Activated naive CD8-positive, alpha-beta T cell treated with anti-CD3 and anti-CD28 coated beads for 36 hours (primary cell): ENCODE measurements at places on chromosomes 3 and 15. TPM values are rescaled to one million over a fixed set of nuclear protein-coding genes. Genes with fewer than 3 reads are reported as not detected.

- H3K36me3 ChIP-seq, result no peaks in the 10 kb centered on the region
- DNase-seq, result no peak
- peaks cover 42% of the 10 kb centered on the region for H3K27me3 ChIP-seq
- H3K27ac ChIP-seq, result no peak overlapping the region
Observed at GRCh38 chr15:57485869-57486268, 105.8 kb upstream of the MYZAP start.

- peaks cover 6% of the 10 kb centered on the region for H3K4me1 ChIP-seq
- no peak overlapping the region for H3K27ac ChIP-seq
- DNase-seq, result no peak
- H3K4me3 ChIP-seq, result no peak overlapping the region
- H3K27me3 ChIP-seq, result no peaks in the 10 kb centered on the region
Observed at GRCh38 chr3:115359536-115359935, 212.4 kb upstream of the ZBTB20 start.

DNA sequence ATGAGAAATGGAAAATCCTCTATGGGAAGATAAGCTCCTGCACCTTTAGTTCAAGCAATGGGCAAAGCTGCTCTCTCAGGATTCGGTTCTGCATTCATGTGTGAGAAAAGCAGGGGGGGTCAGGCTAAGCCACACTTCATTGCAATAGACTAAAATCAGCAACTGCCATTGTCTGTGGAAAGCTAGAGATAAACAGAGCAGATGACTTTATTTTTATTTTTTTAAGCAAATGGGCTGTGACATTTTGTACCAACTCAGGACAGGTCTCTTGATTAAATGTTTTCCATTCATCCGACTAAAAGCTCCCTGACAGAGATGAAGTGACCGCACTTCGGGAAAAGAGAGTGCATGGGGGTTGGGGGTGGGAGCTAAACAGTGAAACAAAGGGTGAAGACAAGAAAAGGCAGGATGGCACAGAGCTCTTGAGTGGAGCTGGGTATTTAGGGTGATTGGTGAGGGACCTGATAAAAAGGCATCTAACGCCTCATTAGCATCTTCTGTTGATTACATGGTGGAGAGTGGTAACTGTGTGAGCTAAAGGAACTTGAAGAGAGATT, 987.4 kb downstream of the TUSC7 start:
- H3K27ac ChIP-seq, result no peak overlapping the region
- no peak overlapping the region for H3K4me3 ChIP-seq
- no peaks in the 10 kb centered on the region for H3K27me3 ChIP-seq
- no peak for DNase-seq
- H3K36me3 ChIP-seq, result no peaks in the 10 kb centered on the region

DNA sequence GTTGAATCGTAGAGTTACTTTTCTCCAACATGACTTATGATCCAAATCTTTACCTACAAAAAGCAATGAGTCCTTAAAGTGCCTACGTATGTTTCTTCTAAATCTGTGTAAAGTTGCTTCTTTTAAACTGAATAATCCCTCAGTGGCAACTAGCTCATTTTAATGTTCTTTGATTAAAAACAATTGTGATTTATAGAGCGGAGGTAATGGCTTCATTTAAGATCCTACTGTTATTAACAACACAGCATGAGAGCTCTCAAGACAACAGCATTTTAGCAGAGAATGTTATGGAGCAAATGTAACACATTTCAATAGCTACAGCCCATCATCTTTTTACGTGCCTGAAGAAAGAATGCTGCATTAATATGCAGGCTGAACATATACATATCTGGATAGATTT, 55.3 kb upstream of the VGLL3 start:
- DNase-seq, result no peak
- H3K36me3 ChIP-seq, result no peaks in the 10 kb centered on the region
- no peaks in the 10 kb centered on the region for H3K4me1 ChIP-seq

- H3K4me3 ChIP-seq, result no peak overlapping the region
- H3K36me3 ChIP-seq, result no peaks in the 10 kb centered on the region
- peaks cover 20% of the 10 kb centered on the region for H3K27me3 ChIP-seq
- no peak for DNase-seq
Observed at GRCh38 chr3:133124511-133124910, 86.3 kb downstream of the TMEM108 start.

GRCh38 chr3:171563298-171563697, 103.1 kb upstream of the TNIK start:
- no peak for DNase-seq
- peaks cover 14% of the 10 kb centered on the region for H3K4me1 ChIP-seq
- H3K27me3 ChIP-seq, result no peaks in the 10 kb centered on the region
- no peaks in the 10 kb centered on the region for H3K36me3 ChIP-seq

Gene CLDN1
- total RNA-seq, result 0.08 TPM

Gene TIGIT
- 16.4 TPM for total RNA-seq

GRCh38 chr3:131303848-131304247, 77.7 kb upstream of the NUDT16 start:
- H3K36me3 ChIP-seq, result no peaks in the 10 kb centered on the region
- no peak overlapping the region for H3K27ac ChIP-seq
- no peak overlapping the region for H3K4me3 ChIP-seq
- H3K4me1 ChIP-seq, result no peaks in the 10 kb centered on the region
- peaks cover 7% of the 10 kb centered on the region for H3K27me3 ChIP-seq
- DNase-seq, result no peak

Gene QARS1
- total RNA-seq, result 272 TPM

DNA sequence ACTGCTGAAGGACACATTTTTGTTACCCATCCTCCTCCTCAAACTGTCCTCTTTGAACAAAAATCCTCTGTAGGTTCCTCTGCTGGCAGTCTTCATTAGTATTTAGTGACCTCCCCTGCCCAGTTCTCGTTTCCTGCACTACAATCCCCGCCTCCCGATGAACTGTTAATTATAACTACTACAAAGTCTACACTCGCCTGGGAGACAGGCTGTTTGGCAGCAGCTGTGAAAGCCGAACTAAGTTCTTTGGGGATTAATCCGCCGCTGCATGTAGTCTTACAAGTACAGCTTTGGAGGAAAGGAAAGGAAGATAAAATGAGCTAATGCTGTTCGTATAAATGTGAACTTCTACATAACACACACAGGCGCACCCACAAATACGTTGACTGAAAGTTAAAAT, 160.0 kb upstream of the WNT5A start:
- H3K4me3 ChIP-seq, result no peak overlapping the region
- DNase-seq, result no peak
- peaks cover 3% of the 10 kb centered on the region for H3K27me3 ChIP-seq
- H3K4me1 ChIP-seq, result no peaks in the 10 kb centered on the region
- H3K36me3 ChIP-seq, result no peaks in the 10 kb centered on the region
- no peak overlapping the region for H3K27ac ChIP-seq

Gene FBXW12
- not detected for total RNA-seq

GRCh38 chr3:136042608-136043221, 77.2 kb downstream of the PPP2R3A start:
- peaks cover 3% of the 10 kb centered on the region for H3K27me3 ChIP-seq
- H3K4me1 ChIP-seq, result no peaks in the 10 kb centered on the region
- no peak overlapping the region for H3K4me3 ChIP-seq
- H3K36me3 ChIP-seq, result no peaks in the 10 kb centered on the region
- H3K27ac ChIP-seq, result no peak overlapping the region

DNA sequence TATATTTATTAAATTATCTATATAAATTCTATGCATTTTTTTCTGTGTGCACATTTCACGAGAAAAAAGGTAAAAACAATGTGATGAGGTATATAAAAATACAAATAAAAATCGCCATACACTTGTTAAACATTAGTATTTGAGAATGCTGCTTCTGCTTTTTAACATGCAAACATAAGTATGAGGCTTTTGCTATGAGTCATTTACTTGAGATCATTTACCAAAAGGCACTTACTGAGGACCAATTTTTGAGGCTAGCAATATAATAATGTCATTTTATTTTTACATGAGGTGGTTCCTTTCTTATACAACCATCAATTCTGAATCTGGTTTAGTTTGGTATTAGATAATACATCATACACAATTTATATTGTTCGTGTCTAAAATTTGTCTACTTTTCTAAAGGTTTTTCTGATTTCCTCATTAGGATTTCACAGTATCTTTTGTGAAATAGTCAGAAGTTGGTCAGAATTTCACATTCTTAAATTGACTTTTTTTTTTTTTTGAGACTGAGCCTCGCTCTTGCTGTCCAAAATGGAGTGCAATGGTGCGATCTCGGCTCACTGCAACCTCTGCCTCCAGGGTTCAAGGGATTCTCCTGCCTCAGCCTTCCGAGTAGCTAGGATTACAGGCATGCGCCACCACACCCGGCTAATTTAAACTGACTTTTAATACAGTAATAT, 25.6 kb downstream of the DCUN1D1 start:
- H3K4me1 ChIP-seq, result no peaks in the 10 kb centered on the region
- DNase-seq, result no peak
- no peaks in the 10 kb centered on the region for H3K27me3 ChIP-seq
- H3K36me3 ChIP-seq, result peaks cover 20% of the 10 kb centered on the region
- H3K4me3 ChIP-seq, result no peak overlapping the region

GRCh38 chr15:61159901-61160300, 69.2 kb downstream of the RORA start:
- peaks cover 14% of the 10 kb centered on the region for H3K27me3 ChIP-seq
- no peak overlapping the region for H3K27ac ChIP-seq
- H3K36me3 ChIP-seq, result no peaks in the 10 kb centered on the region
- no peaks in the 10 kb centered on the region for H3K4me1 ChIP-seq
- no peak for DNase-seq

Gene KNSTRN
- total RNA-seq, result 54.3 TPM

- no peak overlapping the region for H3K4me3 ChIP-seq
- peaks cover 23% of the 10 kb centered on the region for H3K36me3 ChIP-seq
- H3K27me3 ChIP-seq, result peaks cover 18% of the 10 kb centered on the region
Observed at GRCh38 chr3:59783468-59783988, 733.7 kb upstream of the CFAP20DC start.
